Memory B cell (primary cell): ENCODE measurements at places on chromosomes 3 and 15.

DNA sequence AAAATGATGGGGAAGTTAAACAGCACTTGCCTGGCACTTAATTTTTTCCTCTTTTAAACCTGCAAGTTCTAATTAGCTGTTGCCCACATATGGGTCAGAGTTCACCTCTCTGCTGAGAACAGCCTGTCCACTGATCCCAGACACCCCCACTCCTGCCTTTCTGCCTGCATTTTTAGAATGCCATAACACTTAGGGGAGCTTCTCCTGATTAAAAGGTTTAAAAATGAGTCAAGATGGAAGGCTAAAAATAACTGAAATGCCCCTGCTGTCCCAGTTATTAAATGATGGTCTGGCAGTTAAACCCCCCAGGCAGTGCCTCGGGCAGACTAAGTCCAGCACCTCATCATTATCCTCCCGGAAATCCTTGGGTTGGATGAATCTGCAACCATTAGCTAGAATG lies 913.6 kb upstream of the ARPP21 start:
- no peak for DNase-seq

DNA sequence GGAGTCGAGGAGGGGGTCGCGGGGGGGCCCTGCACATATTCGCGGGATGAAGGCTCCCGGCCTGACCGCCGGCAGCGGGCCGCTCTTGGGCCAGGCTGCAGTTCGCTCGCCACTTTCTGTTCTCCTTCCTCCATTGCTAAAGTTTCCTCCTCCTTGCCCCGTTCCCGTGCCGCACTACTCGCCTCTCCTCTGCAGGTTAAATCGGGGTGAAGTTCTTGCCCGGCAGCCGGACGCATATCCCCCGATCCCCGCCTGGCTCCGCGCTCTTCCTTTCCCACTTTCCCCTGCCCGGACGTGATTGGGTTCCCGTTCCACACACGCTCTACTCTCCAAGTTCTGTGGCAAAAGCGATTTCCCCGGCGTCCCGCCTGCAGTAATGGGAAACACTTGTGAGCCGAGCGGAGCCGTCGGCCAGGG lies 556 bp downstream of the CRYBG3 start:
- DNase-seq, result peak; percentile 4

DNA sequence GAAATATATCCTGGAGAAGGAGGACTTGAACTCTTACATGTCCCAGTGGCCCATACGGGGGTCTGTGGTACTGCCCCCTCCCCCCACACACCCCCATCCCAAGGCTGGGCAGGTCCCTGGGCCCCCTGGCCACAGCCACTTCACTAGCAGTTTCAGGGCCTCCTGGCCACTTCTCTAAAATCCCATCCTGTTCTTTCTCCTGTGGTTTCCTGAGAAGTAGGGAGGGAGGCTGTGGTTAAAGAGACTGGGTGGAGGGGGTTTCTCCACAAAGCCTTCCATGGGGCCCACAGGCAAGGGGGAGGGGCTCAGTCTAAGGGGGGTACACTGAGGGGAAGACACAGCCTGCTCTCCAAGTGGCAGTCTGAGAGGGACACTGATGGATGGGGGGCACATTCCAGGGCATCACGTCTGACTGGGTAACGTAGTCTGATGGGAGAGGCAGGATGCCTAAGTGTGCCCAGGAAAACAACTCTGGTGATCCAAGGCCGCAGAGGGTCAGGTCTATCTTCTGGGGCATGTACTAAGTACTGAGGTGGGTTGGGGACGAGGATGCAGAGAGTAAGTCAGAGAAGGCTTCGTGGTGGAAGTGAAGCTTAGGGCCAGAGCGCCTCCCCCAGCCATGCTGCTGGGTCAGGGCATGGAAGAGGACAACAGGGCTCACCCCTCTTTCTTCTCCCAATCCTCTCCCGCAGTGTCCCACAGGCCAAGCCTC lies 48.0 kb upstream of the C15orf39 start:
- DNase-seq, result no peak

GRCh38 chr15:49842031-49842730 lies 221.3 kb downstream of the DTWD1 start:
- no peak for DNase-seq

DNA sequence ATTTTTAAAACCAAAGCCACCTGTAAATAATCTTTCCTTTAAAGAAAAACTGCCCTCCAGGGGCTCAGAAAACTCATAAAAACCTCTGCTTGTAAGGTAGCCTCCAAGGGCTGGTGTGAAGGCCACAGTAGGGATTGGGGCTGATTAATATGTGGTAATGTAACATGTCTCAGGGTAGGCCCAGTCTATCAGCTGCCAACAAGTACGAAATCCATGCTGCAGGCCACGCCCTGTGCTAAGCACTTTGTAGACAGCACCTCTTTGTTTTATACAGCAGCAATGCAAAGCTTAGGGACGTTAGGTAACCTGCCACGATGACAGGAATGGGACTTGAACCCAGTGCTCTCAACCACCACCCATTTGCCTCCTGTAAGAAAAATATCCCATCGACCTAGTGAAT lies 65.6 kb upstream of the PRICKLE2 start:
- no peak for DNase-seq

GRCh38 chr3:30370681-30371271 lies 235.6 kb upstream of the TGFBR2 start:
- no peak for DNase-seq

GRCh38 chr15:72472992-72473610 lies 1.0 kb upstream of the ARIH1 start:
- DNase-seq, result no peak

GRCh38 chr3:178267158-178267844 lies 268.9 kb upstream of the KCNMB2 start:
- DNase-seq, result no peak

DNA sequence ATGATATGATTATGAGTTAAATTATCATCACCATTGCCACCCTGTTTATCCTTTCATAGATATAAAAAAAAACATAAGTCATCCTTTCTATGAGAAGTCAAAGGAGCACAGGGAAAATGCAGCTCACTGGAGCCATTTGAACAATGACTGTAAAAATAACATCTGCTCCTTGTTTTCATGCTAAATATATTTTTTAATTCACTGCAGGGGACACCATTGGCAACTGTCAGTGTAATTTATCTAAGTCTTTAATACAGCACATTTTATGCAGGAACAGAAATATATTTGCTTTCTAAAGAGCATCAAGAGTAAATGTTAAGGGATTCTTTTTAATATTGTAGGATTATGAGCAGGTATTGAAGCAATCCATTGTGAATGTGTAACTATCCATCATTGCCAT lies 371.3 kb downstream of the ZBBX start:
- DNase-seq, result no peak

DNA sequence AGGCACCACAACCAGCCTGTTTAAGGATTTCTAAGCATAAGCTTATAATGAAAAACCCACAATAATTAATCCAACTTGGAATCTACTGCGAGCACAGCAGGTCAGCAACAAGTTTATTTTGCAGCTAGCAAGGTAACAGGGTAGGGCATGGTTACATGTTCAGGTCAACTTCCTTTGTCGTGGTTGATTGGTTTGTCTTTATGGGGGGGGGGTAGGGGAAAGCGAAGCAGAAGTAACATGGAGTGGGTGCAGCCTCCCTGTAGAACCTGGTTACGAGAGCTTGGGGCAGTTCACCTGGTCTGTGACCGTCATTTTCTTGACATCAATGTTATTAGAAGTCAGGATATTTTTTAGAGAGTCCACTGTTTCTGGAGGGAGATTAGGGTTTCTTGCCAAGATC lies 15.1 kb downstream of the APOD start:
- no peak for DNase-seq

DNA sequence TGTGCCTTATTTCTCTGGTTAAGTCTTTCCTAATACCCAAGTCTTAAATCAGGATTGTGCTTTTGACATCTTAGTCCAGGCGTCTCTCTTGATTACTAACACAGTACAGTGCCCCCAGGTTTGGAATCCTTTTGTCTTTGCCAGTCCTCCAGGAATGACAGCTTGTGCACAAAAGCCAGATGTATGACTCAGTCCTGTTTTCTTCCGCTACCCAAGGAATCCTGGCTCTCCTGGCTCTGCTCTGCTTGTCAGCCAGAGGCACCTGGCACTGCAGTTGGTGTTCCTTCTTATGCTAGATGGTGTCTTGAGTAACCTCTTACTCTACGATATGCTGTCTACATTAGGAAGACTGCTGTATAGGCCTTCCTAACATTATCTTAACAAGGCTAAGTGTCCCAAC lies 728.2 kb upstream of the NECTIN3 start:
- DNase-seq, result no peak

DNA sequence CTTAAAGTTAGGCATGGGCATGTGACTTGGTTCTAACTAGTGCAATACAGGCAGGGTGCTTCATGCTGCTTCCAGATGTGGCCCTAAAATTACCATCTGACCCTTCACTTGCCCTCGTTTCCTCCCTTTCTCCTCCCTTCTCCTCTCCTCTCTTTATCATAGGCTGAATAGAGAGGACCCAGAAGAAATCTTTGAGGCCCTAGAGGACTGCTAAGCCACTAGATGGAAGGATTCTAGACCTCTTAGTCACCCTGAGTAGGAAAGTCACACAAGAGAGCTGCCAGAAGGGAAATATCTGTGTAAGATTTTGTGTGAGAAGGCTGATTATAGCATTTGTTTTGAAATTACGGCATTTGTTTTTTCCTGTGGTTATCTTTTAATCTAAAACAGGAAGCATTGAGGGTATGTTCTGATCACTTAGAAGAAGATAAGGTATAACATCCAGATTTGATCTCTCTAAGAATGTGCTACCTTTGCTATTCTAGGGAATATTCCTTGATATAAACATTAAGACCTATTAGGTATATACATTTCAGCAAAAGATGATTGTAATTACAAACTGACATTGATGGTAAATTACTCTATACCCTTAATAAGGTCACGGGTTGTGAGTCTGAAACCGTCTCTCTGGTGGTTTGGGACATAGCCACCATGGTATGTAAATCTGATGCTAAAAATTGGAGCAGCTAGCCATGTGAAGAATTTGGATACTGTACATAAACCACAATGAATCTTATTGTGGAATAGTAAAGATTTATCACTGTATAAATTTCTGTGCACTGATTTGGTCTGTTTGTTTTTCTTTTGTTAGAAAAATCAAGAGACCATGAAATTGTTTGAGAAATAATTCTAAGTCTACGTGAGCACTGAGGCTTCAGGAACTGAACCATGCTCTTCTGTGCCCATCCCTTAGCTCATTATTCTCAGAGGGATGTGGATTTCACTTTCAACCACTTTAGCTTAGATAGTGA lies 84.1 kb downstream of the TP63 start:
- DNase-seq, result no peak

DNA sequence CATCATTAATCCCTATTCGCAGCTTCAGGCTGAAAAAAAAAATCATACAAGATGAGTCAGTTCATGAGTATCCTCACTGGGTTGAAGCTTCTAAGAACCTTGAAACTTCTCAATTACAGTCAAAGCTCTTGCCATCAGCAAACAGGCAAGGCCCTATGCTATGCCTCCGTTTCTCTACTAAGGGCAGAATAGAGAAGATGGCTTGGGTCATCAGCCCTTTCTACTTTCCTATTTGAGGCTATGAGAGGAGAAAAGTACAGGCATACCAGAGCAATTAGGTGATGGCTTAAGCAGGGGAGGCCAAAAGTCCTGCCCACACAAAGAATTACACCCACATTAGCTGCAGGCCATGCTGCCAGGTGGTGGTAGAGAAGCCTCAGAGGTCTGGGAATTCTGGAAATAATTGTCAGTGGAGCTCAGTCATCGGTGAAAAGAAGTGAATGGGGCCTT lies 89.0 kb downstream of the MRPL46 start:
- no peak for DNase-seq

DNA sequence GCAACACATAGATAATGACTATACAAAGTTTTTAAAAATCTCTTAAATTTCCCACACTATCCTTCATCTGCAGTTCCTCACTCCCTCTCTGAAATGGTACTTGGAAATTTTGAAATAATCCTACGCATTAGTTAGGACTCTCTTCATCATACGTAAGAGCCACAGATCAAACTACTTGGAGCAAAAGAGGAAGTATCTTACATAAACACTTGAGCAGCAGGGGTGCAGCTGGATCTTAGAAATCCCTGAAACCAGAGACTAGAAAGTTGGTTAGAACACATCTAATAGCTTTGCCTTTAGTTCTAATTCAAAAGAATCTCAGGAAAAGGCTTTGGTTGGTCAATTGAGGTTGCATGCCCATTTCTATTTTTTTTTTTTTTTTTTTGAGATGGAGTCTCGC lies 38.8 kb upstream of the ZNF445 start:
- DNase-seq, result no peak

DNA sequence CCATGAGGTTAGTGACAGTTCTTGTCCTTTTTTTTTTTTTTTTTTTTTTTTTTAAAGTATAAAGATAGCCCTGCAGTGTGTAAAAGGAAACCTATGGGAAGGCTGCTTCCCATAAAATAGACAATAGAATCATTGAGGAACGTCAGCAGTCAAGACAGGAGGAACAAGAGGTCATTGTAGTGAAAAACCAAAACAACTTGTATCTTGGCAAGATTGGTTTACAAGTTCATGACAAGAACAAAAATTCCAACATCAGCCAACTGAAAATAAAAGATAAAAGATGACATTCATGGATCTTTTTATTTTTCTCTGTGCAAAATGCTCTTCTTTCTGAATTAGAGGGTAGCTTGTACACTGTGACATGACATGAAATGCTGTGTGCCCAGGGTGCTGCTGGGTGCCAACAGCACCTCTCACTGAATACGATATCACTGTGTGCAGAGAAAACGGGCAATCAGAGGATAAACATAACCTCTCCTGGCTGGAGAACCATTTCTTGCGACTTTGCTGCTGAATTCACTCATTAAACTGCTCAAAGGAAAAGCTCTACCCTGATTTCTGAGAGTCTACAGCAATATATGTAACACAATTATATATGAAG lies 30.1 kb upstream of the IP6K2 start:
- no peak for DNase-seq

DNA sequence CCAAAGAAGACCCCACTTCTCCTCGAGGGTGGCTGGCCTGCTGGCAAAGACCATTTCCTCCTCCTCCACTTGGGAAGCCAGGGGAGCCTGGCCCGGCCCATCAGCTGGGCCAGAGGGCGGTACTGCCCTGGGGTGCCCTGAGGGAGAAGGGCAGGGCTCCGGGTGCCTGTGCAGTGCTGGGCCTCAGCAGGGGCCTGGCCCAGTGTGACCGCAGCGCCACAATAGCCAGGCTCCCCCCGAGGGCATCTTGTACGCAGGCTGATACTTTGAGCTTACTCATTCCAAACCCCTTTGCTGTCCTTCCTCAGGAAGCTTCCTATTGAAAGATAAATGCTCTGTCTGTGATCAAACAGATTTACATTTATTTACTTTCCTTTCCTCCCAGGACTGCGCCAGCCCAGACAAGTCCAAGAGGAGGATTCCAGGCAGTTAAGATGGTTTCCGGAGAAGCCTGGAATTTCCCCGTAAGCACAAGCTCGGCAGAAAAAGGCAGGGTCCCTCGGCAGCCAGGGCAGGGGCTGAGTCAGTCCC lies 240.1 kb downstream of the XXYLT1 start:
- no peak for DNase-seq

DNA sequence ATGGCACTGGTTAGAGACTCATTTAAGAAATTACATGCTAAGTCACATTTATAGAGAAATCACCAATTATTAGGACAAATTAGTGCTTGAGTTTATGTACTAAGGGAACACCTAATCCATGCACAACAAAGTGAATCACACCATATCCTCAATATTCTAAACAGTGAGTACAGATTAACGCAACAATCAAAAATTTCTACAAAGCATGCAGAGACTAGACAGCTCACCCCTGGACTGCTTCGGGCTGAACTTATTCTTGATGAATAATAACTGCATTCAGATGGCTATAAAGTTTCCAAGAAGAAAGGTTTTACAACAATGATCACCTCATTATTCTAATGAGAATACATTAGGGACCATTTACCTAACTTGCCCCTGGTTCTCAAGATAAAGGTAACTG lies 66.5 kb downstream of the LRRFIP2 start:
- DNase-seq, result no peak

- no peak for DNase-seq
Observed at GRCh38 chr15:62104846-62105245, 38.1 kb downstream of the C2CD4A start.

- peak; percentile 13 for DNase-seq
Observed at GRCh38 chr3:112407214-112407887, 74.4 kb downstream of the CD200 start.
